ENCODE measurements at places on chromosomes 16 and 17. TPM values are rescaled to one million over a fixed set of nuclear protein-coding genes. Genes with fewer than 3 reads are reported as not detected.

Gene ALOX12
- total RNA-seq = not detected

Gene IGSF6
- 0.29 TPM for total RNA-seq

Gene TAC4
- not detected for total RNA-seq

Gene EVPLL
- not detected for total RNA-seq

Gene EARS2
- 24.9 TPM for total RNA-seq

Gene SOX8
- 0.18 TPM for total RNA-seq

Gene HOXB9
- total RNA-seq = 0.13 TPM

Gene KRTAP17-1
- total RNA-seq = not detected

Gene HIGD1B
- not detected for total RNA-seq

Gene SPNS3
- total RNA-seq = 1.1 TPM

Gene PPY
- total RNA-seq = not detected

Gene CCT6B
- 2.1 TPM for total RNA-seq

Gene EVPL
- total RNA-seq = not detected

Gene TMEM238L
- not detected for total RNA-seq

Gene GLP2R
- total RNA-seq = not detected

Gene PRR11
- 4.8 TPM for total RNA-seq

Gene ATP6V0A1
- 71.5 TPM for total RNA-seq

Gene KRTAP16-1
- not detected for total RNA-seq

Gene SOX9
- total RNA-seq = 0.07 TPM

Gene CFAP97D1
- total RNA-seq = not detected

Gene RND2
- total RNA-seq = 0.13 TPM

Gene NPIPB9
- 4.6 TPM for total RNA-seq

Measured in activated B cell treated with CpG ODN at 0.5 μM for 24 hours (primary cell).